ENCODE measurements at places on chromosomes 2 and 18. TPM values are rescaled to one million over a fixed set of nuclear protein-coding genes. Genes with fewer than 3 reads are reported as not detected.

- no peaks in the 10 kb centered on the region for H3K36me3 ChIP-seq
- no peak overlapping the region for H3K27ac ChIP-seq
- no peaks in the 10 kb centered on the region for H3K4me1 ChIP-seq
- no peak for DNase-seq
Observed at GRCh38 chr2:169072163-169072925, 3.0 kb downstream of the DHRS9 start.

DNA sequence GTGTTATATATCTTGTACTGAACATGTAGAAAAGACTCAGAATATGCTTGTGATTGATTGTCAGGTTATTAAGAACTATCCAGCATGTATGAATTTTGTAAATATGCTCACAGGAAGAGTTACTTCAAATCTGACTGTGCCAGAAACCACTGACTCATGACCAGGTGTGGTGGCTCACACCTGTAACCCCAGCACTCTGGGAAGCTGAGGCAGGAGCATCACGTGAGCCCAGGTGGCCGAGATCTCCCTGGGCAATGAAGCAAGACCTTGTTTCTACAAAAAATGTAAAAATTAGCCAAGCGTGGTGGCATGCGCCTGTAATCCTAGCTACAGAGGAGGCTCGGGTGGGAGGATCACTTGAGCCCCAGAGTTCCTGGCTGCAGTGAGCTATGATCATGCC, 126.6 kb downstream of the COMMD1 start:
- H3K27ac ChIP-seq = no peak overlapping the region
- no peaks in the 10 kb centered on the region for H3K36me3 ChIP-seq
- no peak for DNase-seq
- no peak overlapping the region for H3K4me3 ChIP-seq

DNA sequence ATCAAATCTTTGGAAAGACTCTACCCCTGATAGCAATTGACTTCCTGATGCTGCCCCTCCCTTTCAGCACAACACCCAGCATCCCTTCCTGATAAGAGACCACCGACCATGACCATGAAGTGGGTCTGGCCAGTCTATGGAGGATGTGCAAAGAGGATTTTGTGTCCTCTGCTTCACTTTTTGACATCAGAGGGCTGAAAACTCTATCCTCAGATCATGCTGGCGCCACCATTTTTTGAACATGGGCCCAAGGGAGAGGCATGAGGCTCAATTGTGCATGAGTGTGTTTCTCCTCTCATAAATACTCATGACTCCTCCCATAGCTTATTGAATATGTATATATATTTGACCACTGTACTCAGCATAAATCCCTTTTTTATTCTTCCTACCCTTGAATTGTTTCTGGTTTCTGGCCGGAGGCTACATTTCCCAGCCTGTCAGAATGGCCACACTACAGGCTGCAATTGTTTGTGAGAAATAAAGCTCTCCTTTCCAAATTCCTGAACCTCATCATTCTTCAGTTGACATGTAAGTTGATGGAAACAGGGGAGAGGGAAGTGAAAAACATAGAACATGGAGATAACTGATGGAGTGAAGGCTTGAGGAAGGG, 314.1 kb downstream of the MYCN start:
- H3K4me1 ChIP-seq = no peaks in the 10 kb centered on the region
- no peaks in the 10 kb centered on the region for H3K27me3 ChIP-seq
- H3K27ac ChIP-seq = no peak overlapping the region
- H3K4me3 ChIP-seq = no peak overlapping the region
- H3K36me3 ChIP-seq = peaks cover 5% of the 10 kb centered on the region

MAT2A gene
- 459 TPM for total RNA-seq

CETN1 gene
- not detected for total RNA-seq

All from H9 (cell line).